ENCODE measurements at places on chromosomes 16 and 17.

- DNase-seq: no peak
Measured at GRCh38 chr17:13426991-13427390, 174.7 kb downstream of the HS3ST3A1 start.

DNA sequence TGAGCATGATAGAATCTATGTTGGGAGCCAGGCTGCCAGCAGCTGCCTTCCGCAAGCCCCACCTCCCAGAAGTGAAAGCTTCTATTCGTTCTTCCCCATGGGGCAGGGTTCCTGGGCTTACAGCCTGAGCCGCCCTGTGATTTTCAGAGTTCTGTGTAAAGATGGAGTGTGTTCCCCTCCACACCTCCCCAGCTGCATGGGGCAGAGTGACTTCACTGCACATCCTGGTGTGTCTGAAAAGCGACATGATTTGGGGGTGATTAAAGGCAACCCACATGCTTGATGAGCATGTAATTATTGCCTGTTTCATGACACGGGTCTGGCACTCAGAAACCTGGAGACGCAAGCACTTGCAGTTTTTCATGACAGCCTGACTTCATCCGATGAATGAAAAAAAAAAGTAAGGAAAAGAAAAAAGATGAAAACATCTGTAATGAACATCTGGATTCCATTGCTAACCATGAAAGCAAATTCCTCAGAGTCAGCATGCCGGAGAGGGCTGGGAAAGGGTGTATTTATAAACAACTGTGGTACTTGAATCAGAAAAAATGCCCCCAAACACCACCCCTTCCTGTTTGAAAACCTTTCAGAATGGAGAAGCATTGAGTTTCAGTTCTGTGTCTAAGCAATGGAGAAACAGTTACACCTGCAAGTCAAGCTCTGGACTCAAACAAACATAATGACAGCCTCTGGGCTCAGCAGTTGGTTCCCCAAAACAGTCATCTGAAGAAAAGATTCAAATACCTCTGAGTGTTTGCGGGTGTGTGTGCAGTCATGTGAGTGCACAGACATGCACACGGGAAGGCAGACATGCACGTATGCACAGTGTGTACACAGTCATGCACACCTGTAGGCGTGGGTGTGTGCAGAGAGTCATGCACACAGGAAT lies 266.0 kb downstream of the ENGASE start:
- no peak for DNase-seq

DNA sequence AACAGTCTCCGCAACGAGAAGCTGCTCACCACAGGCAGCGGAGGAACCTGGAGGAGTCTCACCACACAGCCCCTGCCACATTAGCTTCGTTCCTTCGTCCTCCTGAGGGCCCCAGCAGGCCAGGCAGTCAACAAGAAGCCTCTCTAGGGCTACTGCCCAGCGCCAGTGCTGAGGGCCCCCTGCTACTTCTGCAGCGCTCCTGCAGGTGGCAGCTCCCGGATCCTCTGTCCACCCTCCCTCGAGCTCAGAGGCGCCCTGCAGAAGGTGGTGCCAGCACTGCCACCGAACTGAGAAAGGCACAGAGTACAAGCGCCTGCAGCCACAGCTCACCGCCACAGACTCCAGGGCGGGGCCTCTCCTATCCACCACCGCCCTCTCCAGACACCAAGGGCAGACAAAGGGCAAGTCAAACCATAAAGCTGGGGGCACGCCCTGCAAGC lies 27.3 kb downstream of the KDM8 start:
- DNase-seq: peak; percentile 58

GRCh38 chr16:50263940-50264929 lies 2.1 kb upstream of the ADCY7 start:
- no peak for DNase-seq

GRCh38 chr17:1227917-1228780 lies 42.1 kb upstream of the BHLHA9 start:
- DNase-seq: no peak

DNA sequence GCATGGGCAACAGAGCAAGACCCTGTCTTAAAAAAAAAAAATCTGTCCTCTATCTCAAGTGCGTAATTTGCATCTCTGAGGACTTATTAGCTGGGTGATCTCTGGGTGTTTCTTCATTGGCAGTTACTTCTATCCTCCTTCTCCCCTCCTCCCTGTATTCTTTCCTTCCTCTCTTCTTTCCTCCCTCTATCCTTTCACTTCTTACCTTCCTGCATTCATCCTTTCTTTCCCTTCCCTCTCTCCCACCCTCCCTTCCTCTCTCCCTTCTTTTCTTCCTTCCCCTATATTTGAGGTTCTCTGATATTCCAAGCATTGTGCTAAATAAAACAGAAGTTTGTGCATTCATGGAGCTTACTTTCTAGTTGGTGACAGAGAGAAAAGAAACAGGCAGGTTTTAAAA lies 10.7 kb downstream of the MFSD11 start:
- no peak for DNase-seq

Measured in activated naive CD4-positive, alpha-beta T cell (primary cell).